ENCODE measurements at places on chromosomes 11 and 22. TPM values are rescaled to one million over a fixed set of nuclear protein-coding genes. Genes with fewer than 3 reads are reported as not detected.

Gene OR52N4
- total RNA-seq, result not detected

Gene SYT12
- not detected for total RNA-seq

Gene C11orf42
- total RNA-seq, result not detected

Gene RAB38
- total RNA-seq, result 2.8 TPM

Gene ZNF215
- total RNA-seq, result 0.40 TPM

Gene GGT1
- total RNA-seq, result 48.6 TPM

Gene OR51E2
- total RNA-seq, result not detected
